ENCODE measurements at places on chromosomes 4 and X.

- peak; percentile 67 for DNase-seq
These were observed 355.0 kb upstream of the GATB start for GRCh38 chr4:152115794-152116193.

DNA sequence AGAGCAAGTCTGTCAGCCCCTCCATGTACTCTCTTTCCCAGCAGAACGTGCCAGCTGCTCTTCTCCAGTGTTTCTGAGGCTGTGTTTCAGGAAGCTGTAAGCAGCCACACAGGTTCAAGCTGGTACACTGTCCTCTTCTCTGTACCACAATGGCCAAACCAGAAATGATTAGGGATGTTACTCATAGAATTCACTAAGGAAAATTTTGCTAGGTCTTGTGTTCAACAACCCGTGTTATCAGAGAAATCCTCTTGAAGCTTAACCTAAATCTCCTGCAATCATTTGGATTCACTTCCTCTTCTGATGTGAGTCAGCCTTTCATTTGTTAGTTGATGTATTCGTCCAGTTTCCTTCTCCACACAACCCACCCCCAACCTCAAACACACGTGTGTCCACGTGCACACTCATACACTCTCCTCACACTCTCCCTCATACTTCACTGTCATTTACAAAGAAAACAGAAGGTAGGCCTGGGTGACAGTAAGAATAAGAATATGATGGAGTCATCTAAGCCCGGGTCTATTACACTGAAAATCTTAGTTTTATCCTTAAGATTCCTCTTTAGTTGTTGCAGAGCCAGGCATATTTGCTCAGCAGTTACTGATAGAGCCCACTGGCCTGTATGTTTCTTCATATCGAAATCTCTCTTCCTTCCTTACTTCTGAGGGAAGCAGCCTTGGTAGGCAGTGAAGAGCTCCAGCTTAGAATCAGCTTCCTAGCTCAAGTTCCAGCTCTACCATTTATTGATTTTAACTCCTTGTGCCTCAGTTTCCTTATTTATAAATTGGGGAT, 63.4 kb downstream of the DCUN1D4 start:
- no peak for DNase-seq

DNA sequence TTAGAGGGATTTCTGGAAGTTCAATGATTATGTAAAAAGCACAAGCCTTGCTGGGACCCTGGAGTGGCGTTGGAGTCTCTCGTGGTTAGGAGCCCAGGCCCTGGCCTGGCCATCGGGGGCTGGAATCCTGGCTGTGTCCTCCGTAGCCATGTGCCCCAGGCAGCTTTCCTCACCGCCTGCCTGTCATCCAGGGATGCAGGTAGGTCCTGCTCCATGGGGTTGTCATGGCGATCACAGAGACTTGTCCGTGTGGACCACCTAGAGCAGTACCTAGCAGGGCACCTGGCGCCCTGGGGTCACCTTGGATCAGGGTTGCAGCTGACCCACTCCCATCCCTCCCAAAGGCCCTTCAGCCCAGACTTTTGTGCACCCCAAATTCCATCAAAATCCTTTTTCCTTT, 30.2 kb upstream of the WFS1 start:
- no peak for DNase-seq

DNA sequence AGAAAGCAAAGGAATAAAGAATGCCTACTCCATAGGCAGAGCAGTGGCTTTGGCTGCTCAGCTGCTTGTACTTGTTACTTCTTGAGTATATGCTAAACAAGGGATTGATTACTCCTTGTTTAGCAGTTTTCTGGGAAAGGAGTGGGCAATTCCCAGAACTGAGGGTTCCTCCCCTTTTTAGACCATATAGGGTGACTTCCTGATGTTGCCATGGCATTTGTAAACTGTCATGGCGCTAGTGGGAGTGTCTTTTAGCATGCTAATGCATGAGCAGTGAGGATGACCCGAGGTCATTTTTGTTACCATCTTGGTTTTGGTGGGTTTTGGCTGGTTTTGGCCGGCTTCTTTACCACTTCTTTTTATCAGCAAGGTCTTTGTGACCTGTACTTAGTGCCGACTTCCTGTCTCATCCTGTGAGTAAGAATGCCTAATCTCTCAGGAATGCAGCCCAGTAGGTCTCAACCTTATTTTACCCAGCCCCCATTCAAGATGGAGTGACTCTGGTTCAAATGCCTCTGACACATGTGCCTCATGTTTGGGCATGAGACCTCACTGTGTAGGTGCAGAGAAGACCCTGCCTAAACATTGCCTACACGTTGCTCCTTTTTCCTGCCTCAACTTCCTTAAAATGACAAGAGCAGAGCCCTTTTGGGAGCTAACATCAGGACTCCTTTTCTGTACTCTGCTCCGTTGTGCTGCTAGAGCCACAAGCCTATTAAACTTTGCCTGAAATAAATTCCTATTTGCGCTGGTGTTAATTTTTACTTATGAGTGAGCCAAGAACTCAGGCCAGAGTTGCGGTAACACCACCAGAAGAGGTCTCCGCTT, 21.0 kb upstream of the UBA6 start:
- no peak for DNase-seq

- no peak for DNase-seq
These were observed 180.5 kb downstream of the PPP1R2C start for GRCh38 chrX:42597481-42597880.

- DNase-seq = no peak
These were observed 238.9 kb downstream of the NR3C2 start for GRCh38 chr4:148203056-148203898.

DNA sequence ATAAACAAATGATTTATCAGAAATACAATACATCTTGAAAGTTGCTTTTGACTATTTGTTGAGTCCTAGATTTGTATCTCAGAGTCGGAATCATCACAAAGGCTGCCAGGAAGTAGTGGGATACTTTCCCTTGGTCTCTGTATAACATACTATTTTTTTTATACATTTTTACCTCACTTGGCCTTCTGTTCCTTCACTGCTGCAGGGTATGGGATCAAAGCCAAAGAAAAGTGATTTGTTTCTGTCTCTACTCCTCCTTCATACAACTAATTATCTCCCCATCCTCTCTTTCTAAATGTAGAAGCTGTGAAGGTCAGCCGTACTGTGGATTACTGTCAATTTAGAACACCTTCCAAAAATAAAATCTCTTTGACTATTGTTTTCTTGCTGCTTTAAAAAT, 24.9 kb downstream of the PALLD start:
- DNase-seq = no peak

DNA sequence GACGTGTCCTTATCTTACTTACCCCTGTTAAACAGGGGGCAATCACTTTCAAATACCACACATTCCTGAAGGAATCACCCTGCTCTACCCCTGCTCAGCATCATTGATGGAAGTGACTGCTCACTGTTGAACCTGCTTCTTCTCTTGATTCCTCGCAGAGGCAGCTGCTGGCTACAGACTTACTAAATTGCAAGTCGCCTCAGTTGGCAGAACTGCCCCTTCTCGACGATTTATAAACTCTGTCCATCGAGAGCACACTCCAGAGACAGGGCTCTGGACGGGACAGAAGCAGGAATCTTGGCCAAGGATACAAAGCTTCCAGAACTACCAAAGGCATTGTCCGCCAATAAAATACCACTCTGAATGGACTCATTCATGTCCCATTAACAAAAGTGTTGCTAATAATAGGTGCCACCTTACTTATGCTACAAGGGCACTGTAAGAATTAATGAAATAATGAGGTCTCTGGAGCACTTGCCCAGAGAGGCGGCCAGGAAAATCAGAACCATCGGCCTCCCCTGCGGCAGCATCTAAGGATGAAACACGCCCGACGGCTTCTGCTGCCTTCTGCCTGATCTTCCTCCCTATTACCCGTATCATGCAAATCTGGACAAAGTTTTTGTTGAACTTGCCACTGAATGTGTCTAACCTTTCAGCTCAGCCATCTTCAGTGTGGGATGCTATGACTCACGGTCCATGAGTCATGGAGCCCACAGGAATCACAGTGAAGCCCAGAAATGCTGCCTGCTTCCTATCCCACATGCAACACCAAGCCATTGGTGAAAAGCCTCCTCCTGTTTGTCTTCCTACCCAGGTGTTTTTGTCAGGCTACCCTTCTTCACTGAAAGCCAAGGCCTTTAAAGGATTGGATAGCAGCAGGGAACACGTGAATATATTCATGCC, 164.9 kb downstream of the MAML3 start:
- no peak for DNase-seq

DNA sequence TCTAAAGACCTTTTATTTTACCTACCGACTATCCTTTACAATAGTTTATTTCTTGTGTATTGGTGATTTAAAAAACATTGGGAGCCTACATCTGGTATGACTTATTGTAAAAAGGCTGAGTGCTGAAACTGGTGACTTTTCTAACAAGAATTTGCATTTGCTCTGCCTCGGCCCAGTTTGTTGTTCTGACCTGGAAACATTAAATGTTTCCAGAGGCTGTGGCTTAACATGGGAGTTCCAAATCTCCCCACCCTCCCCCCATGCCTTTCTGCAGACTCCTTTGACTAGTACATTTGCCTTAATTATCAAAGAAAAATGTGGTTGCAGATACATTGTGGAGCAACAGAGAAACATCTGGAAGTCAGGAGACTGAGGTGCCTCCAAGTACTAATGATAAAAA, 39.8 kb downstream of the SPCS3 start:
- DNase-seq = no peak
